ENCODE measurements at places on chromosomes 6 and 20.

DNA sequence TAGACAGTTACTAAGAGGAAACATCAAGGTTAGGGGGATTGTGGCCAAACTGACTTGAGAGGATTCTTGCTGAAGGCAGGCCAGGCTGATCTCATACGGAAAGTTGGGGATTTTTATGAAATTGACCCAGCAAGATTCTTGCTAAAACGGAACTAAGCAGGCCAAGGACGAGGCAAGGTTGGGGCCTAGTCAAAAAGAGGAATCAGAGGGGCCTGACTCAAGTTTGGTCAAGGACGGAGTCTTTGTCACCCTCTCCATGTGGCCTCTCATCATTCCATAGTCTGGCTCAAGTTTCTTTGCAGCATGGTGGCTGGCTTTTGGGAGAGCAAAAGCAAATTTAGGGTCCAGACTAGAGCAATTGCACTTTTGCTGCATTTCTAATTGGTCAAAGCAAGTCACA lies 7.9 kb upstream of the HECA start:
- no peak for DNase-seq

DNA sequence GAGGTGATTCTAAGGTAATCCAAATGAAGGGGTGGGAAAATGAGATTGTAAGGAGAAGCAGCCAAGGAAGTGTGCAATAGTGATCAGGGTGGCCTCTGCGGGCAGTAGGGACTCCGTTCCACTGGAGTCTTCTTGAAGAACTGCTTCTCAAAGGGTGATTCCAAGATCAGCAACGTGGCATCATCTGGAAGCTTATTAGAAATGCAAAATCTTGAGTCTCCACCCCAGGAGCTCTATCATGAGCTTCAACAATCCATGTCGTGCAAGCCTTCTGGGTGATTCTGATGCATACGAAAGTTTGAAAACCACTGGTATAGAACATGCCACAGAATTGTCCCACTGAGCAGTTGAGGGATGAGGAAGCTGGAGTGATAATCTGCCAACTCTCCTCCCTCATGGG lies 31.4 kb downstream of the SCP2D1 start:
- no peak for DNase-seq

GRCh38 chr20:24705486-24705885 lies 236.1 kb downstream of the SYNDIG1 start:
- no peak for DNase-seq

GRCh38 chr6:19450651-19451050 lies 386.5 kb upstream of the ID4 start:
- DNase-seq: no peak
